ENCODE measurements at places on chromosomes 2 and 18.

DNA sequence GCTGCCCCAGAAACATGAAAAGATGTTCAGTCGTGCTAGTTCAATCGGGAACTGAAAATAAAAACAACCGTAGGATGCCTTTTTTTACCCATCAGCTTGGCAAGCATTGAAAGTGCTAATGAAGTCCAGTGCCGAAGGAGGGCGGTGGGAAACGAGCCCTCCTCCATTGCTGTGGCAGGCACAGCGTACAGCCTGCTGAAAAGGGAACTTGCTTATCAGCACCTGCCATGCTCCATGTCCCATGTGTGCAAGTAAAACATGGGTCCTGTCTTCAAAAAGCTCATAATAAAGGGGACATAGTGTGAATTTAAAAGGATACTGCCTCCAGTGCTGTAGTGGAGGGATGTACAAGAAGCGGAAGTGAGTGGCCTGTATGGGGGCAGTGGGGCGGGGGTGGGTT lies 82.4 kb downstream of the ARMC9 start:
- no peak for DNase-seq

GRCh38 chr2:142325870-142326269 lies 195.1 kb upstream of the LRP1B start:
- no peak for DNase-seq

- DNase-seq: no peak
These were observed 239.0 kb upstream of the SMAD7 start for GRCh38 chr18:49189772-49190171.

DNA sequence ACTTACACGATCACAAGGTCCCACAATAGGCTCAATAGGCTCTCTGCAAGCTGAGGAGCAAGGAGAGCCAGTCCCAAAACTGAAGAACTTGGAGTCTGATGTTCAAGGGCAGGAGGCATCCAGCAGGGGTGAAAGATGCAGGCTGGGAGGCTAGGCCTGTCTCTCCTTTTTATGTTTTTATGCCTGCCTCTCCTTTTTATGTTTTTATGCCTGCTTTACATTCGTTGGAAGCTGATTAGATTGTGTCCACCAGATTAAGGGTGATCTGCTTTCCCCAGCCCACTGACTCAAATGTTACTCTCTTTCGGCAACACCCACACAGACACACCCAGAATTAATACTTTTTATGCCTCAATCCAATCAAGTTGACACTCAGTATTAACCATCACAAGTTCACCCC lies 9.9 kb upstream of the GYPC start:
- DNase-seq: no peak

DNA sequence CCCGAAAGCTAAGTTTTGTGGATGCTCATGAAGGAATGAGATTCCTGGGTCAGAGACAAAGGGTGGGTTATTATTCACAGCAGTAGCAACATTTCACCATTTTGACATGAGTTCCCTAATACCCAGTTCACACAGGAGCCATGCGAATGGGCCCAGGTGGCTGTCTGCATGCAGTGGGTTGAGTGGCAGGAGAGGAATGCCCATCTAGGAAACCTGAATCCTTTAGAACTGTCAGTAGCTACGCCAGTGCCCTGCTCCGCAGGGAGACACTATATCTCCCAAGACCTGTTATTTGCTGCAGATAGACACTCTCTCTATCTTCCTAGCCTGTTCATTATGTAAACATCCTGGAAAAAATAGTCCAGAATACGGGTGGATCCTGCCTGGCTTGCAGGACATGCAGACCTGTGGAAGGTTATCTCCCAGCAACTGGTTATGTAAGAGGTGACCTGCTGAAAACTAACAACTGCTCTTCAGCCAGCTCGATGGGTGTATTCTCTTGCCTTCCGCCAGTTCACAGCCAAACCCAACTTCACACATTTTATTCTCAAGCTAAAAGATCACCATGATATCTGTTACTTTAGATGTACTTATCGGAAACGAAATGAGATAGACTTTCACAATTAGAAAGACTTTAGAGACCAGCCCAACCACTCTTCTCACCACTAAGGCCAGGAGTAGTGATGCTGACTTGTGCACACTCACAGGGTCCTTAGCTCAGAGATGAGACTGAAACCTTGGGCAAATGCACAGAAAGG lies 59.1 kb downstream of the MBP start:
- no peak for DNase-seq
